ENCODE measurements at places on chromosomes 16 and 17. TPM values are rescaled to one million over a fixed set of nuclear protein-coding genes. Genes with fewer than 3 reads are reported as not detected.

Gene TP53
- total RNA-seq, result 41.7 TPM

Gene USP43
- 4.3 TPM for total RNA-seq

Gene CCL14
- 110 TPM for total RNA-seq

Gene RNF222
- total RNA-seq, result not detected

Gene PMFBP1
- 0.23 TPM for total RNA-seq

Gene KRTAP4-16
- total RNA-seq, result not detected

Gene SNTB2
- 44.6 TPM for total RNA-seq

Gene CTRB2
- total RNA-seq, result 0.78 TPM

Gene DUSP14
- total RNA-seq, result 9.0 TPM

Gene CD300LB
- 1.3 TPM for total RNA-seq

Gene ST6GALNAC2
- 24.5 TPM for total RNA-seq

Gene HMOX2
- 53.0 TPM for total RNA-seq

Gene GP1BA
- 0.55 TPM for total RNA-seq

Gene CD19
- total RNA-seq, result not detected

Gene TPSD1
- total RNA-seq, result 9.4 TPM

Gene CA7
- total RNA-seq, result not detected

Gene TIMM22
- total RNA-seq, result 10.7 TPM

Gene CLEC19A
- 0.17 TPM for total RNA-seq

Gene KRTAP4-4
- total RNA-seq, result not detected

Gene REXO5
- total RNA-seq, result 1.4 TPM

Gene MPDU1
- 58.2 TPM for total RNA-seq

Gene WSB1
- 360 TPM for total RNA-seq

Data from upper lobe of right lung (tissue), 1 donor.